NCI-H524 treated with DMSO at 0.1 percent for 48 hours (cell line): ENCODE measurements at places on chromosomes 2 and 18.
A peak's percentile ranks its signal among the peaks of the same experiment; 100 is the strongest.

- DNase-seq = no peak
Observed at GRCh38 chr2:73292906-73293533, 328 bp downstream of the EGR4 start.

DNA sequence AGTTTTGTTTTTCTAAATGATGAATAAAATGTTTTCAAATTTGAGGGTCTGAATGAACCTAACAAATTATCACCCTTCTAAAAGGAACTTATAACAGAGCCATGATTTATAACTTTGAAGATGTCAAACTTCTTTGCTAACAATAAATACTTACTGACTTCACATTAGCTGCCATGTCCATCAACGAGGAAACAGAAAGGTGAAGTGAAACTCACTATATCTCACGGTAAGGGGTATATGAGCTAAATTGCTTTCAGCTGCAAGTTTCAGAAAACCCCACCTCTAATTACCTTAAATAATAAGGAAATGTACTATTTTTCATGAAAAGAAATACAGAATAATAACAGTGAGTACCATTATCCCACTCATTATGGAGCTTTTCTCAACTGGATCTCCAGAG is 350.8 kb upstream of the NT5C1B start:
- DNase-seq = no peak

DNA sequence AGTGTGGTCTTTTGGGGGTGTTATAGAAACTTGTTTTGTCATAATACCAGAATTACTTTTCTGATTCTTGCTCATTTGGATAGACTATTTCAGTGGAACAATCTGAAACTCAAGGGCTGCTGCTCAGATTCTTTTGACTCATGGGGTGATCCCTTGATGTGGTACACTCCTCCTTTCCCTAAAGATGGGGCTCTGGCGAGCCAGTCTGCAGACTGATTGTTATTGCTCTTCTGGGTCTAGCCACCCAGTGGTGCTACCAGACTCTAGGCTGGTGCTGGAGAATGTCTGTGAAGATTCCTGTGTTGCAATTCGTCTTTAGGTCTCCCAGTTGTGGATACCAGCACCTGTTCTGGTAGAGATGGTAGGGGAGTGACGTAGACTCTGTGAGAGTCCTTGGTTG is 4.2 kb upstream of the MARS2 start:
- DNase-seq = no peak

DNA sequence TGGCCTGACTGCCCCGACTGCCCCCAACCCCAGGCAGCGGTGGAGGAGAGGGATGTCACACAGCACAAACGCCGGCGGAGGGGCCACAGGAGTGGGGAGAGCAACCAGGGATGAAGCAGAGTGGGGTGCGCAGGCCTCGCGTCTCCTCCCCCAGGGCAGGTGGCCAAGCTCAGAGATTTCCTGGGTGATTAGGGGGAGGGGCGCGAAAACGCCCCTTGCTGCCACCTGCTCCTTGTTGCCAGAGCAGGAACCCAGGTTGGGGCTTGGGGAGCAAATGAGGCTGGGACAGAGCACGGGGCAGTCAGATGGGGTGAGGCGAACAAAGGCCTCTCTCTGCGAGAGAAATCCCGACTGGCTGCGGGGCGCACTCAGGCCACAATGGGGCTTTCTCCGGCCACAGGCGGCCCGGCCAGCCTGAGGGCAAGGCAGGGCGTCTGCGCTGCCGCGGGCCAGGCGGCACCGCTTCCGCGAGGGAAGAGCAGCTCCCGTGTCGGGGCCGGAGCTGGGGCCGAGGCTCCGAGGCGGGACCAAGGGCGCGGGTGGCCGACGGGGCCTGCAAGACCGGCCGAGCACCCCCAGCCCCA is 11.5 kb downstream of the TEX44 start:
- DNase-seq = no peak

GRCh38 chr2:3307236-3307635 is 70.4 kb downstream of the EIPR1 start:
- DNase-seq = no peak

DNA sequence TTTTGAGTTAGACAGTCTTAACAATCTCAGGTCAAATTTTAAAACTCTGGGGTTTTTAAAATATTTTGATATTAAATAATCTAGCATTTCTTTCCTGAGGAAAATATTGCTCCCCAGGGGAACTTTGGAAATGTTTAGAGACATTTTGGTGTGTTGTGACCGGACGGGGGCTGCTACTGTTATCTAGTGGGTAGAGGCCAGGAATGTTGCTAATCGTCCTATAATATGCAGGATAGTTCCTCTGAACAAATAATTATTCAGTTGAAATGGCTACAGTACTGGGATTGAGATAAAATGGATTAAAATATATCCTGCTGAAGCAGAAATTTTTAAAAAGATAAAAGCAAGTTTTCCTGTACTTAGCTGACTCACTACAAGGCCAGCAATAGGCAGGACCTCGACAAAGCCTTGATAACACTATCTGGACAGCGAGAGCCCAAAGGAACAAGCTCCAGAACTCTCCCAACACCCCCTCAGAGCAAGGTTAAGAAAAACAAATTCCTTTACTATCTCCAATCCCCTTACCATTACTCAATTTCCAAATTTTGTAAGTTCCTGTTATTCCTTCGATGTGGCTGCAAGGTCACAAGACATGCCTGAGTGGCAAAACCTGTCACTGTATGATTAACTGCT is 1407.4 kb downstream of the SUCLG1 start:
- DNase-seq = no peak

- DNase-seq = peak; percentile 66
Observed at GRCh38 chr18:25231327-25231691, 120.7 kb downstream of the ZNF521 start.

DNA sequence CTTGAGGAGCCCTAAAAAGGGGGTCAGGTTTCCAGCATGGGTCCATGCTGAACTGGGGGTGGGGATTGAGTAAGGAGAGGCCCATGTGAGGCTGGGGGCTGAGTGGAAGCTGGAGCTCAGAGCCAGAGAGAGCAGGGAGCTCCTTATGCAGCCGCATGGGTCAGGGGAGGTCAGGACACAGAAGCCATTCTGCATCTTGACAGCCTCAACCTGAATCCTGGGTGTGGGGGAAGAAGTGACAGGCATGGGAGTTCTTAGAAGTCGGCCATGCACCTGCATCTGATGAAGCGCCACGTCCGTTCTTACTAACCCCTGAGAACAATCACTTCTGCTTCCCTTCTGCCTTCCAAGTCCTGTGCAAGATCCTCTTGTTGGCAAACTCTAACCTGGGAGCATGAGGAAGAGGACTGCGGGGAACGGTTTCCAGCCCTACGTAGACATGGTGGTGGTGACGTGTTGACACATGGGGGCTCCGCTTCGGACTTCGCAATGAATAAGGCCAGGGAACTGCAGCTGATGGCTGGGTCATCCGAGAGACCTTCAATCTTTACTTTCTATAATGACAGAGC is 22.3 kb downstream of the GNLY start:
- no peak for DNase-seq

GRCh38 chr18:2919600-2919999 is 72.8 kb downstream of the EMILIN2 start:
- no peak for DNase-seq

DNA sequence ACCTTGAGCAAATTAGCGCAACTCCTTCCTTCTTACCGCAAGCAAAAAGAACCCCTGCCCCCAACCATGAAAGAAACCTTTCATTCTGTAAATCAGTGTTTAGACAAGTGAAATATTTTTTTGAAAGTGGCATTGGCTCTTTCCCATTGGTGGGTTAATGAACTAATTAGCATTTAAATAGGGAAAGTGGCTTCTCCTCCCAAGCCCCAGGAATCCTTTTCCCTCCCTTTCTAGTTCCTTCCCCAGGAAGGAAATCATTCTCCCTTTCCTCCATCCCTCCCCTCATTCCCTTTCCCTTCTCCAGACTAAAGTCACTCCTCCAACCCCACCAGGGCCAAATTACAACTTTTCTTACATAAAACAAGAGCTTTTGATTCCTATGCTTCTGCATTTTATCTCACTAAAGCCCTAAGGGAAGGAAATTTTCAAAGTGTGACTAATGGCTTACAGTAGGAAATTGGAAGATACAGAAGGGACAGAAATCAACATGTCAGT is 22.9 kb upstream of the TYMS start:
- no peak for DNase-seq

GRCh38 chr2:239438995-239439753 is 38.4 kb upstream of the HDAC4 start:
- DNase-seq = no peak

DNA sequence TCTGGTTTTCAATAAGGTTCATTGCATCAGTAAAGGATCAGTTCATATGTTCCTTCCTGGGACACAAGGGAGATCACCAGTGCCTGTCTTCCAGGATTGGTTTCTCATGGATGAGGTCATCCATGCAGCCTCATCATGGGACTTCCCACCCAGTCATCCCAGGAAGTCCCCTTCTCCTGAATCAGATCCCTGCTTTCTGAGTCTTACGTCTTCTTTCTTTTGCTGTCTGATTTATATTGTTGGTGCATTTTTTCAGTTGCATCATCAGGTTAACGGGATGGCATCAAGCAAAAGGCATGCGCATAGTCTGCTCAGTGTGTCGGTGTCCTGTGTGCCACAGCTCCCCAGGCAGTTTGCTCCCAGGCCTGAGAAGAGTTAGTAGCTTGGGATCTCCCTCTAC is 105.9 kb downstream of the SOX11 start:
- DNase-seq = no peak

DNA sequence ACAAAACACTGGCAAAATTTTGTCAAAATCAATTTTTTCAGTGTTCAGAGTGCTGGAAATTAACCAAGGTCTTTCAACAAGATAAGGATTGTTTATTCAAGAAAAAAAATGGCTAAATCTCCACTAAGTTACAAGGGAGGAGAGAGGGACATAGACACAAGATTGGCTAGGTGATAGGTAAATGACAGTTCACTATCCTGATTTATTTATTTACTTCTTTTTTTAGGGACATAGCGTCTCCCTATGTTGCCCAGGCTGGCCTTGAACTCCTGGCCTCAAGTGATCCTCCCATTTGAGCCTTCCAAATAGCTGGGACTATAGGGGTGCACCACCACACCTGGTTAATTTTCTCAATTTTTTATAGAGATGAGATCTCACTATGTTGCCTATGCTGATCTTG is 3.7 kb upstream of the WDR33 start:
- no peak for DNase-seq

DNA sequence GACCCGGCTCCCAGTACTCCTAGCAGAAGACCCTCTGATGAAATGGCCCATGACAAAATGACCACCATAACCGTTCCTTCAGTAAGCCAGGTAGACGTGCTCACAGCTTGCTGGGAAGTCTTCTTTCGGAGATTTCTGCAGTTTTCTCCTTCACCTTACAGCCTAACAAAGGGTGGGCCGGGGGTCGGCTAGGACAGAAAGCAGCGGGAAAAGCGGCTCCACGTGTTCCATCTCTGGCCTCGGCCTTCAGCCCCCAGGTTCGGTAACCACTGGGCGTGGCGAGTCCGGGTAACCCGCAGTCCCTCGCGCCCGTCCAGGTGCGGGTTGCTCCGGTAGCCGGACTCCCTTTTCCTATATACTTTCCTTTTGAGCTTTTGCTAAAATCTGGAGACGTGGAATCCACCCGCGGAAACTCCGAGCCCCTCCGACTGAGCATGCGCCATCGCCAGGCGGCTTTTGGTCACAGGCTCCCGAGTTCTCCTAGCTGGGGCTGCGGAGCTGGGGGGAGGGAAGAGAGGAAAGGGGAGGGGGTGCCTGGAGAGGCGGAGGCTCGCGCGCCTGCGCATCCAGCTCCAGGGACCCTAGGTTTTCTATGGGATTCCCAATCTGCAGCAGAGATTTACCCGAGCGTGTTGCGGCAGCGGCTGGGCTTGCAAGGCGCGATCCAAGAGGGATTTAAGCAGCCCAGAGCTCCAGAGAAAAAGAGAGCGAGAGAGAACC is at the start of gene VSNL1:
VSNL1 (plus strand) TSS at position 604 of the 720 bp plus-strand sequence. CDS start 51,379 bp downstream, outside the sequence.
- DNase-seq = peak; percentile 86

DNA sequence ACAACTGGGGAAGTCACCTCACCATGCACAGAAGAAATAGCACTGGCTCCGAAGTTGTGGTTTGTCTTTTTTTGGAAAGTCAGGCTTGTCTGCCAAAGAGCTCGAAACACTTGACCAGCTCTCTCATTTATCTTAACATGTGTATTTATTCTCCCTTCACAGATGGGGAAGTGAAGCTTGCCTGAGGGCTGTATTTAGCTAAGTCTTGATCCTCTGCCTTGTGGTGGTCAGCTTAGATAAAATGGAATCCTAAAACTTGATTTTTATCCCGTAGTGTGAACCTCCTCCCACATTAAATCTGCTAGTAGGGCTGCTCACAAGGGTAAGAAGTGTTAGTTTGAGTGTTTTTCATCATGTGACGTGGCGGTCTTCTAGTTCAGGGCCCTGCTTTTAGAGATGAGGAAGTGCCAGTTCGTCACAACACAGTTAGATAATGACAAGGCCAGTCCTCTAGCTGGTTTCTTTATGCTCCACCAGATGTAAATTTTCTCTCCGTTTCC is 89.7 kb downstream of the TMEM247 start:
- no peak for DNase-seq

DNA sequence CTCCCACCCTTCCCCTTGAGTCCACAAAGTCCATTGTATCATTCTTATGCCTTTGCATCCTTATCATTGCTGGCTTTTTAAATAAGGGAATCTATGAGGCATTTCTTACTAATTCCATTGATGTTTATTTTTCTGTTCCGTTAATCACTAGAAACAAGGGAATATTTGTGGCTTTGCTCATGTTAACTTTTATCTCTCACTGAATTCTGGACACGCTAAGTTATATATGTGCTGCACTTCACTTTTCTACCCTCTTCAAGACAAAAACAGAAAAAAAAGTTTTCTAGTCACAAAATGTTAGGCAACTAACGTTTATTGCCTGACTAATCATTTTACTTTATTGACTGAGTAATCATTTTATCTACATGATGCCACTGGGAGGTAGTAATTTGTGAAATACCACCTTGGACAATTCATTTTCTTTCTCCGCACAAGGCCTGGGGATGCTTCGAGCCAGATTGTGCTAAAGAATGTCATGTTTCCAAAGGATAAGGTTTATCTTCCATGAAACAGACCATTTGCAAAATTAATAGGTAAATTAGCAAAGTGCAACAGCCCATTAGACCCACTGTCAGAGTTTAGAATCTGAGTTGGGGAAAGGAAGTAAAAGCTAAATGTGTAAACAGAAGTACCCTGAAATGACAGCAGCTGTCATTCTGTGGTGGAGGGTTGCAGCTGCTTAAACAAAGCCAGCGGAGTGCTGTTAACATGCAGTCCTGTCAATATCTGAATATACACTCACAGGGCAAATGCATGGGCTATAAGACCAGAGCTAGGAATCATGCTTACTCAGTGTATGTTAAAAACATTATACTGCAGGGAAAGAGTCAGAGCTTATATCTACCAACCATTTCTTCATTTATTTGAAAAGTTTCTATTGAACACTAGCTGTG is 658.7 kb downstream of the CNTNAP5 start:
- no peak for DNase-seq

- DNase-seq = peak; percentile 77
Observed at GRCh38 chr2:157839162-157839801, 36.8 kb downstream of the ACVR1 start.
